Right renal pelvis (tissue), 4 donors: ENCODE measurements at places on chromosomes 2 and 18.

GRCh38 chr2:25215948-25216679, 47.7 kb upstream of the POMC start:
- peak; percentile 65 for DNase-seq

- no peak for DNase-seq
Observed at GRCh38 chr2:39120521-39120770, 405 bp downstream of the SOS1 start.

- DNase-seq: no peak
Observed at GRCh38 chr2:176502619-176503018, 233.4 kb downstream of the MTX2 start.

DNA sequence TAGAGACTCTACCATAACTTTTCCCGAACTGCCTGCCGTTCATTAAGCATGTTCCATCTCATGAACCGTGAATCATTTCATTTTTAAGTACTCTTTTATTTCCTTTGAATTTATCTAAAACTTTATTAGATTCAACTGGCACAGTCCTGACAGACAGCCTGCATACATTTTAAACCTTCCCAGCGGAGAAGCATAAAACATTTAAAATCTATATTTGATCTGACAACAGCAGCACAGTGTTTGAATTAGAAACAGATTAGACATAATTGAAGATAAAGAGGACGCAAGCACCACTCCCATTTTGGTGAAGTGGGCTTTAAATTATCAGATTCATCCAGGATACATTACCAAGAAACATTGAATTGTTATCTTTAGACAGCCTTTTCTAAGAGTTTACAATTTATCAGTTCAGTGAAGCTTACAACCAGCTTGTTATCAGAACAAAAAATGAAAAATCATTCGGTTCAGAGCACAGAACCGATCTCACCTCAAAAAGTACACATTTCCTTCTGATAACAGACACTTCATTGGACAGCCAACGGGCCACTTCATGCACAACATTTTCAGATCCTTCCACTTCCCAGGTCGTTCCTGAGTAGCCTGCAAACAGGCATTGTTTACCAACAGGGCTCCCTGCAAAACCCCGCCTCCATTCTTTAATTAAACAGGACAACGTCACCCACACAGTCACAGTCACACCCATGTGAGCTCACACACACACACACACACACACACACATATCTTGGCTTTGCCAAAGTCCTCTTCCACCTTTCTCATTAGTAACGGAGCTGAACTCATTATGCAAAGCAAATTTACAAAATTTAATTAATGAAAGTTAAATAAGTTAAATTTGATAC, 171.2 kb downstream of the SP3 start:
- no peak for DNase-seq

DNA sequence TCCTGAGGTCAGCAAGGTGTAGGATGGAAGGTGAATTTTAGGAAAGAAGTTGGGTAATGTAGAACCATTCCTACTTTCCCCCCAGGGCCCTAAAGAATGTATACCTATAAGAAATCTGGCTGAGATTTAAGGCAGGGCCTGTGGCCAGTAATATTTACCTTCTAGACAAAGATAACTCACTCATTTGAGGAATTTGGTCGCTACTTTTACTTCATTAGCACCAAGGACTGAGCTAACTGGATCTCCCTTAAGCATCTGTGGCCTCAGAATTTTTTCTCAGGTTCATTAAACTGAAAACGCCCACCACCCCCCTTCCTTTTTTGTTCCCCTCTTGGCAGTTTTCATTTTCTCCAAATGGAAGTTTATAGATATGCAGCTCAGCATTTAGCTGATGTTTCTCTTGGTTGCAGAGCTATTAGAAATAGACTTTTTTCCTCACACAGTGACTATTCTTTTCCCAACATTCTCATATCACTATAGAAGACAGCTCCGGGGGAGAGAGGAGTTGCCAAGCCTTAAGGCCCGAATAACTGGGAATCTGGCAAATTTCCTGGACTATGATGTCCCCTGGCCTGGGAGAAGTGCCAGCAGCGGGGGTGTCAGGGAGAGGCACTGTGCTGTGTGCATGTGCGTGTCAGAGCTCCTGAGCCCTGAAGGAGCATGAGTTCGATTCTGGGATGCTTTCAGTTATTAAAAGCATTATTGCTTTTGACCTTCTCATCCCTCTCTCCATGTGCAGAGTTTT, 310.9 kb downstream of the PRKCE start:
- no peak for DNase-seq

DNA sequence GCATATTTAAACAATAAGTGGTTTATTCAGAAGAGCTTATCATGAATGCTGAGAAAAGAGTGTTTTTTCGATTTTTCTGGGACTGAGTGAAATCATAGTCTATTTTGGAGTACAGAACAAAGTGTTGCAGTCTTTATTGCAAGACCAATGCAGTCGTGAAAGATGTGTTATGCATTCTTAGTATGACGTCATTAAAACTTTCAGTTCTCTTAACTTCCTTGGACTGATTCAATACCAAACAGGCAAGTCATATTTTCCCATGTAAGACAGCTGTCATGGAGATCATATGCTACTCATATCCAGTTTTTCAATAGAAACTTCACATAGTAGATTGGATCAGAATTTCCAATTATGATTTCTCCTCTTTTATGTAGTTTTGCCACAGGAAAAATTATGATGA, 92.6 kb downstream of the RIT2 start:
- DNase-seq: no peak

DNA sequence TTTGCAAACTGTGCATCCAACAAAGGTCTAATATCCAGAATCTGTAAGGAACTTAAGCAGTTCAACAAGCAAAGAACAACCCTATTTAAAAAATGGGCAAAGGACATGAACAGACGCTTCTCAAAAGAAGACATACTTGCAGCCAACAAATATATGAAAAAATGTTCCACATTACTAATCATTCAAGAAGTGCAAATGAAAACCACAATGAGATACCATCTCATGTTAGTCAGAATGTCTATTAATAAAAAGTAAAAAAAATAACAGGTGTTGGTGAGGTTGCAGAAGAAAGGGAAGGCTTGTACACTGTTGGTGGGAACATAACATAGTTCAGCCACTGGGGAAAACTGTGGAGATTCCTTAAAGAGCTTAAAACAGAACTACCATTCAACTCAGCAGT, 126.2 kb downstream of the NAT8 start:
- no peak for DNase-seq

DNA sequence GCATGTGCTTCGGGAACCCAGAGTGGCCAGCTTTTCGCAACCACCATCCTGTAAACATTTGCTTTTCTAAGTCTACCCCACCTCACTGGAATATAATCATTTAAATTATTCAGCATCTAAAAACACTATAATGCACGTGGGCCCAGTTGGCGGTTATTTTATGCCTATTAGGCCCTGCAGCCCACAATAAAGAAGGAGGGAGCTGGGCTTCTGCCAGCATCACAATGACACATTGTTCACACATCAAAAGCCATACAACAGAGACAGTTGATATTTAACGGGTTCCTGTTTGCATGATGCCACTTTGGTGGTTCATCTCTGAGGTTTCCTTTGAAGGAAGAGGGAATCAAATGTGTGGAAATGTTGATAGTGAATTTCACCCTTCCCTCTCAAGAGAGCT, 916.0 kb upstream of the CELF4 start:
- no peak for DNase-seq

- DNase-seq: no peak
Observed at GRCh38 chr2:81403508-81403907, 1099.0 kb upstream of the LRRTM1 start.

GRCh38 chr2:64945973-64946768, 43.0 kb upstream of the SLC1A4 start:
- no peak for DNase-seq

- DNase-seq: no peak
Observed at GRCh38 chr2:219060821-219061791, at the start of gene IHH. IHH (minus strand) TSS chr2:219060921; CDS start chr2:219060467, 454 bp downstream.

- no peak for DNase-seq
Observed at GRCh38 chr2:69641887-69642708, 1.4 kb downstream of the AAK1 start.

- DNase-seq: no peak
Observed at GRCh38 chr2:33616873-33617272, 17.8 kb upstream of the FAM98A start.

GRCh38 chr2:230925443-230925878, 419 bp upstream of the GPR55 start:
- no peak for DNase-seq

DNA sequence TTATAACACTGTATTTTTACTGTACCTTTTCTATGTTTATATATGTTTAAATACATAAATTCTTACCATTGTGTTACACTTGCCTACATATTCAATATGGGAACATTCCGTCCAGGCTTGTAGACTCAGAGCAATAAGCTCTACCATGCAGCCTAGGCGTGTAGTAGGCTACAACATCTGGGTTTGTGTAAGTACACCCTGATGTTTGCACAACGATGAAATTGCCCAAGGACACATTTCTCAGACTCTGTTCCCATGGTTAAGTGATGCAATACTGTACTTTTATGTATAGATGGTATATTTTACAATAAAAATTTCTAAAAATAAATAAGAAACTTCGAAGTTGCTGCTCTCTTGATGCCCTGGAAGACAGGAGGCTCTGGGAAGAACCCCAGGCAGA, 38.4 kb downstream of the YPEL5 start:
- no peak for DNase-seq
